ENCODE measurements at places on chromosomes 5 and 9. TPM values are rescaled to one million over a fixed set of nuclear protein-coding genes. Genes with fewer than 3 reads are reported as not detected.
A peak's percentile ranks its signal among the peaks of the same experiment; 100 is the strongest.

ZNF169 gene
- total RNA-seq = 1.9 TPM

DNA sequence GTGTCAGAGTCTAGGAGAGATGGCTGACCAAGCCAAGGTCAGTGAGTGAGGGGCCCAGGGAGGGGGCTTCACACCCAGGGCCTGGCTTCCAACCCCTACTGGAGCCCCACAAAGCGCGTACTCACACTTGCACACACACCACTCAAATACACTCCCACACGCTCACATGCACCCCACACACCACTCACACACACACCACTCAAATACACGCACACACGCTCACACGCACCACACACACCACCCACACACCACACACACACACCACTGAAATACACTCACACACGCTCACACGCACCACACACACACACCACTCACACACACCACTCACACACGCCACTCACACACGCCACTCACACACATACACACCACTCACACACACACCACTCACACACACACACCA lies 5.7 kb upstream of the ASB6 start:
- no peak overlapping the region for H3K4me3 ChIP-seq
- no peaks in the 10 kb centered on the region for H3K36me3 ChIP-seq
- H3K27me3 ChIP-seq = no peaks in the 10 kb centered on the region

PCDHGA12 gene
- total RNA-seq = 1.9 TPM

- DNase-seq = no peak
- no peaks in the 10 kb centered on the region for H3K36me3 ChIP-seq
- H3K27ac ChIP-seq = no peak overlapping the region
- no peaks in the 10 kb centered on the region for H3K27me3 ChIP-seq
These were observed 219.6 kb downstream of the DENND1A start for GRCh38 chr9:123710299-123710698.

DNA sequence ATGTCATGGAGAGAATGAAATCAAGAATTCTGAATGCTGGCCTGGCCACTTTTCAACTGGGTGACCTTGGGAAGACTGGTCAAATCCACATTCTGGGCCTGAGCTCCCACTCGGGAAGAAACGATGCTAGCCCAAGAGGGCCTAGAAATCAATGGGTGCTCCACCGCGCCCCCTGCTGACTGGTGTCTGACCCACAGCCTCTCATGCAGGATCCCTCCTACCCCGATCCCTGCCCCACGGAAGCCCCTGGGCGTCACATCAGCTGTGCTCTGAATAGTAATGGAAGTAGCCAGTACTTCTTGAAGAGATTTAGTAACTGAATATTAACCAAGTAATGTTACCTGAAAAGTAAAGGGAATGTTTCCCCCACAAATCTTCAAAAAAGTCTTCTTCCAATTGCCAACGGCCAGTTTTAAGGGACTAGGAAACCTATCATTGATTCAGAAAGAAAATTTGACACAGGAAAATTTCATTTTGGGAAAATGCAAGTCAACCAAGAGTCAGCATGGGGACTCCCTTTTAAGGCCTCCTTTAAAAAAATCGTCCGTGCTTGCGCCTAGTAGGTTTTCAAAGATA lies 43.9 kb downstream of the CRB2 start:
- no peaks in the 10 kb centered on the region for H3K27me3 ChIP-seq
- H3K4me1 ChIP-seq = no peaks in the 10 kb centered on the region
- DNase-seq = peak; percentile 66

DNA sequence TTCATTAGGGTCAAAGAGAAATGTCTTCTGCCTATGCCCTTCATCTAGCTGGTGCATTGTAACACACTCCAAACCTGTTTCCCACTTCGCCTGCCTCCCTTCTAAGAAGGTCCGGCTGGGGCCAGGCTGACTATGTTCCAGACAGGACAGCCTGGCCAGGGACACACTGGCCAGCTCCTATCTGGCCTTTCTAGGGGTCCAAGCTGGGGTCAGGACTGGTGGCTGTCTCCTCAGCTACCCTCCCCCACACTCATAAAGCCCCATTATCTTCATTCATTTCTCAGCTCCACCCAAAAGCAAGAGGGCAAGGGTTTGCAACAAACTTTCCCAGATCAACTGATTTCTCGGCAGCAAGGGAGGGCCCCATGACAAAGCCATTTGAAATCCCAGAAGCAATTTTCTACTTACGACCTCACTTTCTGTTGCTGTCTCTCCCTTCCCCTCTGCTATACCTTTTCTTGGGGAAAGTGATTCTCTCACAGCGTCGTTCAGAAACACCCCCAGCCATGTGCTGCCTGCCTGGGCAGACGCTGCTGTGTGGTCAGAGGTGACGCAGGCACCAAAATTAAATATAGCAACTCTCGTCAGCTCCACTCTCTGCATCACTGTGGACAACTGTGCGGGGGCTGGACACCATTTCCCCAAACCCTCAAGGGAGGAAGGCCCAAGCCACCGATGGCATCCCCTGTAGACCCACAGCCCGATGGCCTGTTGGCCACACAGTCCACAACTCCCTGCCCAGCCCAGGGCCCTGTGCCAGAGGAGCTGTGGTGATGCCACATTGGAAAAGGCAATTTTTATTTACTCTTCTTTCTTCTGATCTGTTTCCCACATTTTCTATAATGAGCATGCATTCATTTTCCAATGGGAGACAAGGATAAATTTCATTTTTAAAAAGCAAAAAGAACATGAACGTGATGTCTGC lies 6.1 kb downstream of the IL13 start:
- H3K4me3 ChIP-seq = no peak overlapping the region
- H3K27me3 ChIP-seq = no peaks in the 10 kb centered on the region
- H3K4me1 ChIP-seq = no peaks in the 10 kb centered on the region
- DNase-seq = no peak

DNA sequence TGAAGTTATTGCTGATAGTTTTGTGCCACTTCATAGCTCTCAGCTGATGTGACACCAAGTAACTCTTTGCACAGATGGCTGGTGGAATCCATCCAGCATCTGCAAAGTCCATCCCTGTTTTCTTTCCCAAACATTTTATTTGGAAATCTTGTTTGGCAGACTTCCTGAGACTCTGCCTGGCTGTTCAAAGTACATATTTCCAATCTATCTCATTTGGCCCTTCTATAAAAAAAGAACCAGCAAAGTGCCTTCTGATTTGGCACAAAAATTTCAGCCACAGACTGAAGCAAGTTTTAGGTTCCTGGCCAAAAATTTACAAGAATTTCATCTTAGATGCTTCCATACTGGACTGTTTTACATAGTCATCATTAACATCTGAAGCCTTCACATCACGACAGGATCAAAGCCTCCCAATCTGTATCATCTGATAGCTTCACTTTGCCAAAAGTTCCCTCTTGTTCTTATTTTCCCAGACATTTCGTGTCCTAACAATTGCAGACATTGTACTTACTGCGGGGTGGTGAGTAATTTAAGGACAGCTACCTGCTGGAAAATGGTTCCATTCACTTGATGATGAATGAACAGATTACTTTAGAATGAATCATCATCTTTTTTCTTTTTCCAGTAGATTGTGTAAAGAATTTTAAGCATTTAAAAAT lies 377.3 kb downstream of the KIAA0825 start:
- peaks cover 7% of the 10 kb centered on the region for H3K4me1 ChIP-seq
- H3K27me3 ChIP-seq = no peaks in the 10 kb centered on the region
- H3K27ac ChIP-seq = peak overlapping the region; percentile 57
- no peaks in the 10 kb centered on the region for H3K36me3 ChIP-seq
- no peak overlapping the region for H3K4me3 ChIP-seq
- no peak for DNase-seq

- H3K4me3 ChIP-seq = peak overlapping the region; percentile 66
- DNase-seq = peak; percentile 34
- H3K27me3 ChIP-seq = no peaks in the 10 kb centered on the region
- H3K4me1 ChIP-seq = peaks cover 35% of the 10 kb centered on the region
These were observed 3.5 kb downstream of the EEIG1 start for GRCh38 chr9:127977009-127977883.

QRFP gene
- 0.05 TPM for total RNA-seq

- H3K4me1 ChIP-seq = no peaks in the 10 kb centered on the region
- no peak for DNase-seq
- H3K27me3 ChIP-seq = no peaks in the 10 kb centered on the region
- H3K36me3 ChIP-seq = no peaks in the 10 kb centered on the region
- H3K27ac ChIP-seq = no peak overlapping the region
These were observed 482.6 kb downstream of the DMAC1 start for GRCh38 chr9:7316967-7317366.

DBH gene
- 0.37 TPM for total RNA-seq

PCDH1 gene
- 52.8 TPM for total RNA-seq

RLN2 gene
- 0.33 TPM for total RNA-seq

DNA sequence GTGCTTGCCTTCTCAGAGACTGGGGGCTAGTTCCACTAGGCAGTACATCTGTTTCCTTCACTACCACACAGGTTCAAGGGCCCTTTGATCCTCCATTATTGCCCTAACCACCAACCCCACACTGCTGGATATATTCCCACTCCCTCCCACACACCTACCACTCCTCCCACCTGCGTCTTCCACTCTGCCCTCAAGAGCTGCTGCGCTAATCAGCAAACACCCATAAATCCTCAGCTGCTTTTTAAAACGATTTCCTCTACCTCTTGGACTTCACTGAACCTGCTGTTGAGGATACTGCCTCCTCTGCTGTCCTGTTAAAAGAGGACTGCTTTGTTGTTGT lies 120.9 kb downstream of the MAPKAP1 start:
- peak overlapping the region; percentile 47 for H3K27ac ChIP-seq
- H3K27me3 ChIP-seq = no peaks in the 10 kb centered on the region
- H3K4me3 ChIP-seq = no peak overlapping the region
- DNase-seq = no peak
- no peaks in the 10 kb centered on the region for H3K36me3 ChIP-seq

C1QTNF3 gene
- total RNA-seq = 6.2 TPM

Data from liver (tissue), 10 donors.